ENCODE measurements at places on chromosomes 2 and 18.

- DNase-seq = no peak
Observed at GRCh38 chr2:67389788-67390187, 7.3 kb upstream of the ETAA1 start.

- no peak for DNase-seq
Observed at GRCh38 chr2:96800061-96801004, 15.7 kb upstream of the CNNM3 start.

DNA sequence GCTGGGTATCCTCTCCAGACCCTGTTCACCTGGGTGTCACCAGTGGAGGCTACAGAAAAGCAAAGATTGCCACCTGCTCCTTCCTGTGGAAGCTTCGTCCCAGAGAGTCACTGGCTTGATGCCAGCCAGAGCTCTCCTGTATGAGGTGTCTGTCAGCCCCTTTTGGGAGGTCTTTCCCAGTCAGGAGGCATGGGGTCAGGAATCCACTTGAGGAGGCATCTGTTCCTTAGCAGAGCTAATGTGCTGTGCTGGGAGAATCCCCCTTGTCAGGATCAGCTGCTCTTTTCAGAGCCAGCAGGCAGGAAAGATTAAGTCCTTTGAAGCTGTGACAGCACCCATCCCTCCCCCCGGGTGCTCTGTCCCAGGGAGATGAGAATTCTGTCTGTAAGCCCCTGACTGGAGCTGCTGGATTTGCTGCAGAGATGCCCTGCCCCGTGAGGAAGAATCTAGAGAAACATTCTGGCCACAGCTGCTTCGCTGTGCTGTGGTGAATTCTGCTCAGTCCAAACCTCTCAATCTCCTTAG, 121.8 kb downstream of the GPR39 start:
- no peak for DNase-seq

DNA sequence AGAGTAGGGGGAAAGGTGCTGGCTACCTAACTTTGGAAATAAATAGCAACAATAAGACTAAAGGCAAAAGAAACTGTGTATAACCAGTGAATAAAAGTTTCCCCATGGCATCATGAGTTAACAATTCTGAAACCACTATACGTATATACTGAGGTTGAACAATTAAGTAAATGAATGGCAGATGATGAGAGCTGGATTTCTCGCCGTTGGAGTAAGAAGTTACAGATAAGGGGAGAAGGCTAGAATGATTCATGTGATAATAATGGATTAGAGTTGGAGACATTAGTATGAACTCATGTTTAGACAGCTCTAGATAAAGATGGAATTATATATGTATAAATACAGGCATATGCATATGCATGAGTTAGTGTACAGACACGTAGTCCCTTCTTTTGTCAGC, 152.7 kb downstream of the UBR3 start:
- no peak for DNase-seq

DNA sequence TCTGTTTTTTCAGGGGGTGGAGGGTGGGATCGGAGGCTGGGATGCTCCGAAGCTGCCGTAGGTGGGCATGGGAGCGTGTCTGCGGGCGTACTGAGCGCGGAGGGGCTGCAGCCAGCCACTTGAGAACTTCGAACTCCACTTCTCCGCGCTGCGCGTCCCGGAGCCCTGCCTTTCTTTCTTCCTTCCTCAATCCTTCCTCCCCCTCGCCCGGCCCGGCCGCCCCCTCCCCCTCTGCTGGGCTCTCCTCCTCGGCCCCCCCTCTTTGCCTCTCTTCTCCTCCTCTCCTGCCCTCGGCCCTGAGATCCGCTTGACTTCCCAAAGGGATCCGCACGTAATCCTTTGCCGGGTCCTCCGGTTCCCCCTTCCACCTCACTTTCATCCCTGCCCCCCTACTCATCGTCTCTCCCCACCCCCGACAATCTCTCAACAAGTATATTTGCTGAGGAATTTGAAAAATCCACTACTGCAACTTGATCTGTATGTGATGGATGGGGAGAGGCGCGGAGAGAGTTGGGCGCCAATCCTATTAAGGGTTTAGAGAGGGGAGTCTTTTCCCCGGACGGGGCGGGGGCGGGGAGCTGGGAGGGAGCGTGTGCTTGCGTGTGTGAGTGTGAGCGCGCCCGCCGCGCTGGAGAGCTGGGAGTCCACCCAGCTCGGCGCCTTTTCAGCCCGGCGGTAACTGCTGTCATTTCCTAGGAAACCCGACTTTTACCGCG, 1.1 kb downstream of the GLI2 start:
- DNase-seq = no peak

GRCh38 chr18:51211552-51211951, 14.1 kb upstream of the MEX3C start:
- no peak for DNase-seq

GRCh38 chr2:152875701-152876695, 157.6 kb downstream of the ARL6IP6 start:
- no peak for DNase-seq

Measured in NCI-H2107 (cell line).